MG63 (cell line): ENCODE measurements at places on chromosomes 7 and 10.

GRCh38 chr7:104142147-104142546 lies 65.7 kb downstream of the ORC5 start:
- no peak for DNase-seq

DNA sequence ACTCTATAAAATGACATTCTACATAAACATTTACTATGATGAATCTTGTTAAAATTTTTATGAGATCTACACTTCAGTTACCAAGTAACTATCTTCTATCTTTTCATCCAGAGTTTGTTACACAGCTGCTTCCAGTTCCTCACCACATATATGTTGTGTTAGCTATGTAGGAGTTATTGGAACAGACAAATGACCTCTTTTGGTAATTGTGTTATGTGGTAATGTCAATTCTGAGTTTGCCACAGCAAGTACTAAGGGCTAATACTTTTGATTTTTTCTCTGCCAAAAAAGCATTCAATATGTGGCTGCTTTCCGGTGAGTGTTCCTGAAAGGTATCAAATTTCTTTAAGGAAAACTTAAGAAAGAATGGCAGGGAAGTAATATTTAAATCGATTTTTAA lies 573.9 kb upstream of the PCDH15 start:
- DNase-seq: no peak

DNA sequence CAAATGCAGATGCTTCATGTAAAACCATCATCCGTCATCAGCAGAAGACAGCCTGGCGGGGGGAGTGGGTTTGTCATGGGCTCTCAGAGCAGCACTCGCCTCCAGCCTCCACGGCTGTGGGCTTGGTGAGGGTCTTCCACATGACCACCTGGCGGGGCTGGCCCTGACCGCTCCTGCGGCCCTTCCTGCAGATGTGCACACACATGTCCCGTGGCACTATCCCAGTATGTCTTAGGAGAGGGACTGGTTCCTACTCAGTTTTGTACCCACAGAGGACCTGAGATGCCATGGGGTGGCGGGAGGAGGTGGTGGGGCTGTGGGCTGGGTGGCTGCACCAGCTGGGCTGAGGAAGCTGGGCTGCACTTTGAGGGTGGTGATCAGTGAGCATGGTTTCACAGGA lies 4.7 kb downstream of the IDI2 start:
- DNase-seq: no peak

- no peak for DNase-seq
These were observed 24.3 kb downstream of the NUP42 start for GRCh38 chr7:23205909-23206767.
